Lower lobe of right lung (tissue), 2 donors: ENCODE measurements at places on chromosomes 7 and 10.

DNA sequence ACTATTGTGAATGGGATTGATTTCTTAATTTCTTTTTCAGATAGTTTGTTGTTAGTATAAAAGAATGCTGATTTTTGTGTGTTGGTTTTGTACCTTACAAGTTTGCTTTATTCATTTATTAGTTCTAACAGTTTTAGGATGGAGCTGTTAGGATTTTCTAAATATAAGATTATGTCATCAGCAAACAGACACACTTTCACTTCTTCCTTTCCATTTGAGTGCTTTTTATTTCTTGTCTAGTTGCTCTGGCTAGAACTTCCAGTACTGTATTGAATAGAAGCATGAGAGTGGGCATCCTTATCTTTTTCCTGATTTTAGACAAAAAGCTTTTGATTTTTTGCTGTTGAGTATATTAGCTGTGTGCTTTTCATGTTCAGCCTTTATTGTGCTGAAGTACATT is 81.5 kb downstream of the DNAH11 start:
- DNase-seq: no peak

DNA sequence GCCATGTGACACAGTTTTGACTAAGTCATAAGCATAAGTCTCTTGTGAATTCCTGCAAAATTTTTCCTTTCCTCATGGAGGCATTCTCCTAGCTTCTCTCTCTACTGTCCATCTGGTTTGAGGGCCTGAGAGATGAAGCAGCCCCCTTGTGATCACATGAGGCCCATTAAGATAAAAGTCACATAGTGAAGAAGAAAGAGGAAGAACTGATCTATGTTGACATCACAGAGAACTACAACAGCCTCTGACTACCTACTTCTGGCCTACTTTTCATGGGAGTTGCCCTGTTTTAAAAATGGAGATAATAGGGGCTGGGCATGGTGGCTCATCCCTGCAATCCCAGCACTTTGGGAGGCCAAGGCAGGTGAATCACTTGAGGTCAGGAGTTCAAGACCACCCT is 50.4 kb downstream of the TFEC start:
- no peak for DNase-seq

DNA sequence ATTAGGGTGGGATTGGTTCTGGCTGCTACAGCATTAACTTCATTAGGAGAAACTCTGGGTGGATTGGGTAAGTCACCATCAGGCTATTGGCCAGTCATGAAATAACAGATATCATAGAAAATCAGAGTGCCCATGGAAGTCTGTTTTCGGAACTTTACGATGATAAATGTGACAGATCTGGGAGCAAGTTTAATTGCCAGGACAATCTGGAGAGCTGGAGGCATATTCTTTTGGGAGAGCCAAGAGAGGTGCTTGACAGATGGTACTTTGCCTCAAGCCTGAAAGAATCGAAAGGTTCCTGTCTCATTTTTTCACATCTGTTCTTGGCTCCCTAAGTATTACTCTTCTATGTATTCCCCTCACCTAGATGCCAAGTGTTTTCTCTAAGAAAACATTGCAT is 369.9 kb downstream of the CNTNAP2 start:
- no peak for DNase-seq

GRCh38 chr10:49747303-49747646 is 14.8 kb downstream of the OGDHL start:
- DNase-seq: no peak

DNA sequence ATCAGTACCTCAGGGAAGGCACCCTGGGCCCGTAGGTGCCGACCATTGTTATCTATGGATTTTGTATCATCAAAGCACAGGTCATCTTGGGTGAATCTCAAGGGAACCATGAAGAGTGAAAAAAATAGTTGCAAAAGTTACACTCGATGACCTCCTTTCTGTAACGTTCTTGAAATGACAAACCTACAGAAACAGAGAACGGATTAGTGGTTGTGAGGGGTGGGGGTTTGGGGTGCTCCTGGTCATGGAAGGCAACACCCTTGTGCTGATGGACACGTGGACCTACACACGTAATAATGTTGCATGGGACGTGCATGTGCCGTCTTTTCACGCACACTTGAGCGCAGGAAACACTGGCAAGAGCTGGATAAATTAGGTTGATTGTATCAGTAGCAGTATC is 655.9 kb downstream of the SDK1 start:
- no peak for DNase-seq

DNA sequence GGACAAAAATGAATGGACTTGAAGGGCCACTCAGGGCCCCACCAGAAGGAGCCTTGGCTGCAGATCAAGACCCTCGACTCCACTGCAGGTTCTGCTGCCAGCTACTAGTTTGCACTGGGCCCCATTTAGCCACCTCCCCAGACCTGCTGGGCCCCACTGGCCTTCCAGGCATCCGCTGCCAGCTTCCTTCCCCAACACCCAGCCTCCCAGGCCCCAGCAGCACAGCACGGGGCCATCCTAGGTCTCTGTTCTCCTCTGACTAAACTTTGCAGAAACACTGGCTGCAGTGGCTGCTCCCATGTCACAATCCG is 277.4 kb upstream of the KLF14 start:
- DNase-seq: peak; percentile 85

GRCh38 chr10:119238577-119238976 is 31.2 kb downstream of the GRK5 start:
- no peak for DNase-seq

DNA sequence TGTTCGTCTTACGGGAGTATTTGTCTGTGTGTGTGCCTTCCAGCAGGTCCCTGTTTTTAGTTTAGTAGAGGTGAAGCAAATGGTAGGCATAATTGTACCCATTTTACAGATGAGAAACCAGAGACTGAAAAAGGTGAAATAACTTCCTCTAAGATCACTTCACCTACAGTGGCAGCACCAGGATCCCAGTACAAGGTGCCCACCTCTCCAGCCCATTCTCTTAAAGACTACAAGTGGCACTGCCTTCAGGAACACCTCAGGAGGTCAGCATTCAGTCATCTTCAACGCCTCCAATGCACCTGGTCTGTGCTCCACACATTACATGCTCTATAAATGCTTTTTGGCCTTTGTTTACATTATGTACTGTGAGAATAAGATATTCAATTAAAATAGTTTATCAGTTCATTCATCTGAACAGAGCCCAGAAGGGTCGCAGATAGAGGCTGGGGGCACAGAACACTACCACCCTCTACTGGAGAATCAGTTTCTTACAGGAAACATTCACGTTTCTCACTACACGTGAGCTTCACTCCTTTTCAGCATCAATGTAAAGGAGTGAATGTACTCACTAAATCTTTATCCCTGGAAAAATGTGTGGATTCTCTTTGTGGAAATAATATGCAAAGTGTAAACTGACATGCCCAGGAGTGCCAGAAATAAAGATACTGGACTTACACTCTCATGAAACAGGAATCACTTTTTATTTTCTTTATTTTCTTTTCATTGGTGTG is 45.5 kb upstream of the ABLIM1 start:
- DNase-seq: no peak

GRCh38 chr7:26265499-26266075 is 26.1 kb upstream of the SNX10 start:
- no peak for DNase-seq

- DNase-seq: no peak
These were observed 67.6 kb upstream of the GATA3 start for GRCh38 chr10:7986851-7987250.

DNA sequence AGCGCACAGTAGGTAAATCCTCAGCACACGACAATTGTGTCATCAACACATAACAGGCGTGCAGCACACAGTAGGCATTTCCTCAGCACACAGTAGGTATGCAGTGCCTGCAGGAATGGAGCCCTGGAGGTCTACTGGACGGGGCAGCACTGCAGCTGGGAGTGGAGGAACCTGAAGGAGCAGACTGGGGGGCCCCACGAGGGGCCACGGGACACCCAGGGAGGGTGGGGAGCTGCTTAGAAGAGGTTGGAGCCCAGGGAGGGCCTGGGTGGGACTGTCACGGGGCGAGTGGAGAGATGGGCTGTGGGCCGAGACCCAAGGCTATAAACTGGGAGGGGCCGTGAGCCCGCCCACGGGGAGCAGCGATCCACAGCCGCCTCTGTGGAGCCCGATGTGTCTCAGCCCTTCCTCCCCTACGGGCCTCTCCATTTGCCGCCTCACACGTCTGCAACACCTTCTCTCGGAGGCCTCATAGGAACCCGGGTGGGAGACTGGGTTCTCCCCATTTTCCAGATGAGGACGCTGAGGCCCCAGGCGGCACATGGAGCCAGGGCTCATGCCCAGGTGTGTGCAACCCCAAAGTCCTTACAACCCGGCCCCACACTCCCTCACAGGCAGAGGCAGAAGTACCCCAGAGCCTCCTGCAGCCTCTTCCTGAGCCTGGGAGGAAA is 101.5 kb downstream of the MICALL2 start:
- DNase-seq: peak; percentile 32

DNA sequence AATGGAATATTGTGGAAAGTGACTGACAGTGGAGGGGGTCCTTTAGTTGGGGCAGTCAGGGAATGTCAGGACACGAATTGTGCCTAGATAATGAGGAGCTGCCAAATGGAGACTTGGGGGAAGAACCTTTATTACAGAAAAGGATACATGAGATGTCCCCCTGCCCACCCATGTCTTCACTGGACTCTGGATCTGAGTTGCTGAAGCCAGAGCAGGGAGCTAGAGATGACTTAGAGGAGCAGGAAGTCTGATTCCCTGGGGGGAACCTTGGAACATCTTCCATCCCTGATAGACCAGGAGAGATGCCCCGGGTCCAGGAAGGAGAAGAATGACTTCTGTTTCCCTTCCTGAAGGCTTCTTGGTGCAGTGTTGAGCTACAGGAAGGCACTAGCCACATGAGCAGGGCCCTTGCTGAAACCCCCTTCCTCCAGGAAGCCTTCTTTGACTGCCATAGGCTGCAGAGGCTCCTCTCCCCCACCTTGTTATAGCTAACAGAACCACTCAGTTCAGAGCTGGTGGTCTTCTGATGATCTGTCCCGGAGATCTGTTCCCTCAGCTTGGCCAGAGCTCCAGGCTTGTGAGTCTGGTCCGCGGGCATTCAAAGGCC is 747 bp upstream of the NEURL1 start:
- no peak for DNase-seq

DNA sequence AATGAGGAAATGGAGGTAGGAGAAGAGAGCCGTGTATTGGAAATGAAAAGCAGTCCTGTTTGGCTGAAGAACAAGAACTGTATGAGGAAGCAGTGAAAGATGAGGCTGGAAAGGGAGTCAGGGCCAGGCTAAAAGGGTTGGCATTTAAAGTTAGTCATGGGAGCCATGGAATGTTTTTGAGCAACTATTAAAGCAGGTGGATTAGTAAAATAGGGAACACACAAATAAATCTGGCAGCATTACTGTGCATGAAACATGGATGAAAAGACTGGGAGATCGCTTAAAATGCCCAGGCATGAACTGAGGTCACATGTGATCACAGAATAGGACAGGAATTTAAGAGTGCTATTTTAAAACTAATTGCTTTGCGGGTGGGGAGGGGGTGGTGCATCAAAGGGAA is 1.4 kb upstream of the IFRD1 start:
- no peak for DNase-seq

DNA sequence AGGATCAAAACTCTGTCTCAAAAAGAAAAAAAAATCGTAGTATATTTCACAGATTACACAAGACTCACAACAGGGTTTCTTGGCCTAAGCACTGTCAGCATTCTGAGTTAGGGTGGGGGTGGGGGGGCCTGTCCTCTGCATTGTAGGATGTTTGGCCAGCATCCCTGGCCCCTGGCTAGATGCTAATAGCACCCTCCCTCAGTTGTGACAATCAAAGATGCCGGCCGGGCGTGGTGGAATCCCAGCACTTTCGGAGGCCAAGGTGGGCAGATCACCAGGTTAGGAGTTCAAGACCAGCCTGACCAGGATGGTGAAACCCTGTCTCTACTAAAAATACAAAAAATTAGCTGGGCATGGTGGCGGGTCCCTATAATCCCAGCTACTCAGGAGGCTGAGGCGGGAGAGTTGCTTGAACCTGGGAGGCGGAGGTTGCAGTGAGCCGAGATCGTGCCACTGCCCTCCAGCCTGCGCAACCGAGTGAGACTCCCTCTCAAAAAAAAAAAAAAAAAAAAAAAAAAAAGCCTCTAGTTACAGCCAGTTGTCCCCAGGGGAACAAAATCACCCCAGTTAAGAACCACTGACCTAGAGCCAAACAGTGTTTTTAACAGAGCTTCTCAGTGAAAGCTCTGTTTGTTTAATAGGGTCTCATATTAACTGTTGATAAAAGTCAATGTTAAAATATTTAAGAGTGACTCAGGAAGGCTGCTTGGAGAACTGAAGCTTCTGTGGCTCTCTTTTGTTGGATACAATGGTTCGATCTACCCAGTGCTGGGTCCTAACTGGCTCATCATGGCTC is 161.0 kb upstream of the FAM171A1 start:
- DNase-seq: no peak

DNA sequence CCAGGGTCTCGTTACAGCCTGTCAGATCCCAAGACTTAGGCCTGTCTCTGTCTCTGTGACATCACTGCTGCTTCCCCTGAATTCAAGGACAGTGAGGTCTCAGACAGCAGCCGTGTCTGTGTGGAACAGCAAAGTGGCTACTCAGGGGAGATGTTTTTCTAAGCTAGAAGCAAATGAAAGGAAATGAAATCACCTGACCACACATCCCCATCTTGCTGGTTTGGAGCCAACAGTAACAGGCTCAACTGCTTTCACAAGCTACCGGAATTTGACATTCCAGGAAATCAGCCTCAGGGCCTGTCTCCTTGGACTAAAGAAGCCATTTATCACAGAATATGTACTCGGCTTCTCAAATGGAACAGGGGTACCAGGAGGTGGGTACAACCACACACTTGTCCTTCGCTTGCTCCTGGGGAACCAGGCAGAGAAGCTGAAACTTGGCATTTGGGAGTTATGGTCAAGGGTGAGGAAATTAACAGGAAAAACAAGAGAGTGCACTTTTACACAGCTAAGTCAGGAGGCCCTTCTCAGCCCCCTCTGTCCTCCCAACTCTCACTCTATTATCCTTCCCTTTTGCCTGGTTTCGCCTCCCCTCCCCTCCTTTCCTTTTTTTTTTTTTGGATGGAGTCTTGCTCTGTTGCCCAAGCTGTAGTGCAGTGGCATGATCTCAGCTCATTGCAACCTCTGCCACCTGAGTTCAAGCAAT is 73.2 kb downstream of the SPDYE5 start:
- DNase-seq: no peak
